ENCODE measurements at places on chromosomes 7 and 10.

- DNase-seq: no peak
These were observed 122.6 kb downstream of the KCND2 start for GRCh38 chr7:120395526-120396019.

DNA sequence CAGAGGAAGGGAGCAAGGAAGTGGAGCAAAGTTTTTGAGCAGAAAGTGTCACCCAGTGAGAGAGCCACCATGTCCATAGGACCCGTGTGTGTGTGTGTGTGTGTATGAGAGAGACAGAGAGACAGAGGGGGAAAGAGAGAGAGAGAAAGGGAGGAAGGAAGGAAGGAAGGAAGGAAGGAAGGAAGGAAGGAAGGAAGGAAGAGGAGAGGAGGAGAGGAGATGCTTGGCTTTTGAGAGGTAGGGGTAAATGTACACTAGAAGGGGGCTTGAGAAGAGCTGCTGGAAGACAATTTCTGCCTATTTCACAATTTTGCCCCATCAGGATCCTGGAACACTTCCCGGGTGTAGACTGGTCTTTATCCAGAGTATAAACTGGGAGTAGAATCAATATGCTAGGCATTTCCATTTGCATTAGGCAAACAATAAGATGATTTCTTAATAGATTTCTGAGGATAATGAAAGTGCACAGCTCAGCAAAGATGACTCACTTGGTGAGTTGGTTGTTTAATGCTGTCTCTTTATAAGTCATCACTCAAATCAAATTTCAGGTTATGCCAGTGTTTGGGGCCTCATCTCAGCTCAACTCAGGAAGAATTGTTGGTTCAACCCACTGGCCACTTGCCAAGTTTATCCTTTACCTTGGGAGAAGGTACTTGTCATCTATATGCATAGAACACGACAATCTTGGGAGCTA is 70.0 kb upstream of the FAM13C start:
- DNase-seq: no peak

- no peak for DNase-seq
These were observed 269 bp downstream of the CALD1 start for GRCh38 chr7:134779741-134780065.

GRCh38 chr10:3213208-3213607 is 40.6 kb upstream of the PITRM1 start:
- no peak for DNase-seq

DNA sequence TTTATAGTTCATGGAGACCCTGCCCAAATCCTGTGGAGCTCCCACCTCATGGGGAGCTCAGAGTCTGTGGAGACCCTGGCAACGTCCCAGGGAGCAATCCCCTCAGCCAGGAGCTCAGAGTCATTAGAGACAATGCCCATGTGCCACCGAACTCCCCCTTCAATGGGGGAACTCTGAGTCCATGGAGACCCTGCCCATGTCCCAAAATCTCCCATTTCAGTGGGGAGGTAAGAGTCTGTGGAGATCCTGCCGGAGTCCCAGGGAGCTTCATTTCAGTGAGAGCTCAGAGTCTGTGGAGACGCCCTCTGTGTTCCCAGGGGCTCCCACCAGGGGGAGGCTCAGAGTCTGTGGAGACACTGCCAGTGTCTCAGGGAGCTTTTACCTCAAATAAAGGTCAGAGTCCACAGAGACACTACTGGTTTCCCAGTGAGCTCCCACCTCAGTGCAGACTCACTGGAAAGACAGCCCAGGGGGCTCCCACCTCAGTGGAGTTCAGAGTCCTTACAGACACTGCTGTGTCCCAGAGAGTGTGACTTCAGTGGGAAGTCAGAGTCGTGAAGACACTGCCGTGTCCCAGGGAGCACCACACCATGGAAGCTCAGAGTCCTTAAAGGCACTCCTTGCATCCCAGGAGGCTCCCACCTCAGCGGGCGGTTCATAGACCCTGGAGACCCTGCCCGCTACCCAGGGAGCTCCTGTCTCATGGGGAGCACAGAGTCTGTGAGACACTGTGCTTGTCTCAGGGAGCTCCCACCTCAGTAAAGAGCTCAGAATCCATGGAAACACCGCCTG is 5.0 kb downstream of the MYO1G start:
- peak; percentile 77 for DNase-seq

- DNase-seq: no peak
These were observed 86.9 kb downstream of the AOAH start for GRCh38 chr7:36637417-36637816.

- DNase-seq: no peak
These were observed 84.1 kb downstream of the GNAI1 start for GRCh38 chr7:80218723-80219122.

DNA sequence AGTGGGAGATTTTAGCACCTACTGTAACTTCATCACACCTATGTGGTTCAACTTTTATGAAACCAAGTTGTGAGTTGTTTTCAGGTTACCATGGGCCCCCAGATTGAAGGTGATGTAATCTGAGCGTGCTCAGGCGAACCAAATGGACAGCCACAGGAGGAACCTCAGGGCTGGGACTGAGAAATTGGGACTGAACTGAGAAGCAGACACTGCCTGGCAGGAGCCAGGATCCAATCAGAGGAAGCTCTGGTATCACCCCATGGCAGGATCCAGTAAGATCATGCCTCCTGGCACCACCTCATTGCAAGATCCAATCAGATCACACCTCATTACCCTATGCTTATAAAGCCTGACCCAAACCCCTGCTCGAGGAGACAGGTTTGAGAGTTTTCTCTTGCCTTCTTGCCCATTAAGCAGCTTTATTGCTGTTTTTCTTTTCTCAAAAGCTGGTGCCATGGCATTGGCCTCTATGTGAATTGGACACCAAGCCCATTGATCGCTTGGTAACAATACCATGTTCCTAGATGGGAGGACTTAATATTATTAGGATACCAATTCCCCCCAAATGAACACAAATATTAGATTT is 43.2 kb upstream of the GDF10 start:
- DNase-seq: peak; percentile 64

DNA sequence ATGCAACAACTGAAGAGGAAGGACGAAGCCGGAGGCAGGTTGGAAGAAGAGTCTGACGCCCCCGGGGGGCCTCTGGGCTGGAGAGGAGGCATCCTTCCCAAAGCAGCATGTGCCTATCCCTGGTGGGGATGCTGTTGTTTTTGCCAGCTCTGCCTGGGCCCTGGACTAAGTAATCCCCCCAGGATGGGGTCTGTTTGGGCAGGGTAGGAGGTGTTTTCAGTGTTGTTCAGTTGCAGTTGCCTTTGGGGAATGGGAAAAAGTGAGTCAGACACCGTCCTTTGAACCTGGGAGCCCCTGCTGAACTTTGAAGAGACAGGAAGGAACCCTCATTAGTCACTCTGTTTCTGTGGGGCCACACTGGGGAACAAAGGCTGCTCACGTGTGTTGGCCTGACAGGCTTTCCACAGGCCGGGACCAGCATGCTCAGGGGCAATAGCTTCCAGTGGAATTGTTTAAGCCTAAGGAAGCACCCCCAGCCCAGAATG is 35.2 kb upstream of the GDF10 start:
- DNase-seq: peak; percentile 85

GRCh38 chr7:74542558-74543117 is 88.9 kb downstream of the GTF2IRD1 start:
- no peak for DNase-seq

GRCh38 chr10:11560076-11560709 is 51.3 kb downstream of the USP6NL start:
- DNase-seq: no peak

All from activated CD8-positive, alpha-beta memory T cell treated with anti-CD3 and anti-CD28 coated beads for 24 hours (primary cell).